AG04449 (cell line): ENCODE measurements at places on chromosomes 13 and 19.

DNA sequence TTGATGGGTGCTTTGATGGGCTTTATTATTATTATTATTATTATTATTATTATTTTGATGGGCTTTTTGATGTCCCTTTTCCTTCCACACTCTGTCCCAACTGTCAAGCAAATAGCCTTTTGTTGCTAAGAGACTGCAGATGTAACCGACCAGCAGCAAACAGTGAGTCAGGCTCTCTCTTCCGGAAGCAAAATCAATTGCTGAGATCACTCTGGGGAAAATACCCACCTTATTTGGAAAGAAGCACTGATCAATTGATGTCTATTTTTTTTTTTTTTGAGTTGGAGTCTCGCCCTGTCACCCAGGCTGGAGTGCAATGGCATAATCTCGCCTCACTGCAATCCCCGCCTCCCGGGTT is 2.9 kb downstream of the LDLR start:
- no peak for DNase-seq

DNA sequence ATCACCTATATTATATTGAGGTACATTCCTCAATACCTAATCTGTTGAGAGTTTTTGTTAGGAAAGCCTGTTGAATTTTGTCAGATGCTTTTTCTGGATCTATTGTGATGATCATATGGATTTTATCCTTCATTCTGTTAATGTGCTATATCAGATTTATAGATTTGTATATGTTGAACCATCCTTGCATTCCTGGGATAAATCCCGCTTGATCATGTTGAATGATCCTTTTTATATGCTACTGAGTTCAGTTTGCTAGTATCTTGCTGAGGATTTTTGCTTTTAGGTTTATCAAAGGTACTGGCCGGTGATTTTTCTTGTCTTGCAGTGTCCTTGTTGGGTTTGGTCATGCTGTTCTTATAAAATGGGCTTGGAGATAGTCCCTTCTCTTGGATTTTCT is 12.0 kb upstream of the ZNF331 start:
- DNase-seq, result no peak

DNA sequence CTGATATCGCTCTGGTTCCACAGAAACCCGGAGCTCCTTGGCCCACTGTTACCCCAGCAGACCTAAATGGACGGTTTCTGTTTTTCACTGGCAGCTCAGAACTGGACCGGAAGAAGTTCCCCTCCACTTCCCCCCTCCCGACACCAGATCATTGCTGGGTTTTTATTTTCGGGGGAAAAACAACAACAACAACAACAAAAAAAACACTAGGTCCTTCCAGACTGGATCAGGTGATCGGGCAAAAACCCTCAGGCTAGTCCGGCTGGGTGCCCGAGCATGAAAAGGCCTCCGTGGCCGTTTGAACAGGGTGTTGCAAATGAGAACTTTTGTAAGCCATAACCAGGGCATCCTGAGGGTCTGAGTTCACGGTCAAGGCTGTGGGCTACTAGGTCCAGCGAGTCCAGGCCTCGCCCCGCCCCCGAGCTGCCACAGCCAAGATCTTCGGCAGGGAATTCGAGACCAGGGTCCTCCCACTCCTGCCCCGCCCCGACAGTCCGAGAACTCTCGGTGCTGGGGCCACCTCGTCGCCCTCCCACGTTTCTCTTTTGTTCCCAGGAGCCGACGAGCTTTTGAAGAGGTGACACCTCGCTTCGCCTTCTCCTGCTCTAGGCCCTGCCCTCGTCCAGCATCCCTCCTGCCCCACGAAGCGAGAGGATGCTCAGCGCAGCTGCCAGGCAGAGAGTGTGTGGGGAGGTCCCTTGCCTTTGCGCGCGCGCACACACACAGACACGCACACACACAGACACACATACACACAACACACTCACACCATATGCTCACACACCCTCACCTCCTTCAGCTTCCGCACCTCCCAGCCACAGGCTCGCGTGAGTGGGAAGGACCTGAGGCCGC is 8.8 kb downstream of the ZIC2 start:
- no peak for DNase-seq

DNA sequence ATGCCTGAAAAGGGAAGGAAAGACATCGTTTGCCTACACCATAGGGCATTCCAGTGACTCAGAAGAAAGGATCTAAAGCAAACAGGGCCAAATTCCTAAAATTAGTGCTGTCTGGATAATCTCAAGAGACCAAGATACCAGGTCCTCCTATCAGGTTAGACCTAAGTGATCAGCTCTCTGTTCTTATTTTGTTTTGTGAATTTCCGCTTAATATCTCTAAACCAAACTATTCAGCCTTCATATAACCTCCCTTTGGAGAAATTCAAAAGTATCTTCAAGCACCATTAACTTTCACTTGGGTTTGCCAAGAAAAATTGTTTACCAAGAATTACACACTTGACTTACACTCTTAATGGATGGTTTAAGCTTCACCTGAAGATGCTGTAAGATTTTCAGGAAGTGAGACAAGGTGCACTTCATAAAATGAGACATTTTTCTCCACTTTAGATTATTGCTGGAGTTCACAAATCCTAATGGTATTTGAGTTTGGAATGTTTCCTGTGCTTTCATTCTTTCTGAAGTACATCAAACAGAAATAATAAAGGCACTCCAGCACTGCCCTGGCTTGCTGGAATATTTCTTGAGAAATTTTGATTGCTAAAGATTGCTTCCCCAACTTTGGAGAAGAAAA is 376.1 kb downstream of the LMO7 start:
- no peak for DNase-seq

DNA sequence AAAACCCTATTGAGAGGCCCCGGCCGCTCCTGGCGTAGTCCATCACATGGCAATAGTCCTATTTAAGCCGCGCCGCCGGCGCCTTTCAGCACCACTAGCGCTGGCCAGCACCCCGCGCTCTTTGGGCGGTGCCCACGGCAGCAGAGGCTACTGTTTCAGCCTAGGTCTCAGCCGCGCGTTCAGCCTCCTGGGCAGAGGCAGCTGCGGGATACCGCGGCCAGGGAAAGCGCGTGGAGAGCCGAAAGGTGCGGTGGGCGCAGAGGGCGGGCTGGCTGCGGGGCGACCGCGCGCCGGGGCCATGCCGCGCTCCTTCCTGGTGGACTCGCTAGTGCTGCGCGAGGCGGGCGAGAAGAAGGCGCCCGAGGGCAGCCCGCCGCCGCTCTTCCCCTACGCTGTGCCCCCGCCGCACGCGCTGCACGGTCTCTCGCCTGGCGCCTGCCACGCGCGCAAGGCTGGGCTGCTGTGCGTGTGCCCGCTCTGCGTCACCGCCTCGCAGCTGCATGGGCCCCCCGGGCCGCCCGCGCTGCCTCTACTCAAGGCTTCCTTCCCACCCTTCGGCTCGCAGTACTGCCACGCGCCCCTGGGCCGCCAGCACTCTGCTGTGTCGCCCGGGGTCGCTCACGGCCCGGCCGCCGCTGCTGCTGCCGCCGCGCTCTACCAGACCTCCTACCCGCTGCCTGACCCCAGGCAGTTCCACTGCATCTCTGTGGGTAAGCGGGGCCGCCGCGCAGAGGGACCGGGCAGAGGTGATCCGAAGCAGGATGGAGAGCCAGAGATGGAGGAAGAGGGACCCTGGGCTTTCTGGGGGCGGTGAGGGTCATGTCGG is at the start of gene GSX1:
GSX1 (plus strand) TSS at position 91 of the 826 bp plus-strand sequence; CDS start at position 299, 208 bp downstream.
- no peak for DNase-seq

DNA sequence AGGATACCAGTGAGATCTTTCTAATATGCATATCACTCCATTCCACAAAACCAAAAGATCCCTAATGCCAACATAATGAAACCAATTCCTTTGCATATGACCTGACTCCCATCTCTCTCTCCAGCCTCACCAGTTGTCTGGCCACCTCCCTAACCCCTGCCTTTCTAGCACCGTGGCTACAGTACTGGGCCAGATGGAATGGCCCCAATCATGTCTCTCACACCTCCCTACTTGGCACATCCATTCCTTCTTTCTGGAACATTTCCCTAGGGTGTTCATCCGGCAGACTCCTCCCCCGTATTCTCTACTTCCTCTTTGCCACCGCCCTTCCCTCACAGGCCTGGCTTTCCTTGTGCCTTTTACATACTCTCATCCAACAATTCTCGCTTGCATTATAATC is 62.0 kb downstream of the GPALPP1 start:
- no peak for DNase-seq

DNA sequence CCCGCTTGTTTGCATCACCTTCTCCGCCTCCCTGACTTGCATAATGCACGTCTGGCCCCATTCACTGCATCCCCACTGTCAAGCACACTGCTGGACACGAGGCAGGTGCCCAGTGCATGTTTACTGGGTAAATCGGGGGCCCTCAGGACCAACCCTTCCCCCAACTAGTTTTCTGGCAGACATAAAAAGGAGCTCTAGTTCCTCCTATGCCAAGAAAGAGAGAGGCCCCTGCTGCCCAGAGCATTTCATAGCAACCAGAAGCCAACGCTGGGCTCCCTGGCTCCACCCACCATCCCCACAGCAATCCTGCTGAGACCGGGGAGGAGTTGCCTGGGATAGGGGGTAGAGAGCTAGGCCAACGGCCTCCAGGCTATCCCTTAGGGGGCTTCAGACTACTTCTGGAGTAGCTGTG is 23.2 kb downstream of the ANKRD27 start:
- DNase-seq, result no peak

DNA sequence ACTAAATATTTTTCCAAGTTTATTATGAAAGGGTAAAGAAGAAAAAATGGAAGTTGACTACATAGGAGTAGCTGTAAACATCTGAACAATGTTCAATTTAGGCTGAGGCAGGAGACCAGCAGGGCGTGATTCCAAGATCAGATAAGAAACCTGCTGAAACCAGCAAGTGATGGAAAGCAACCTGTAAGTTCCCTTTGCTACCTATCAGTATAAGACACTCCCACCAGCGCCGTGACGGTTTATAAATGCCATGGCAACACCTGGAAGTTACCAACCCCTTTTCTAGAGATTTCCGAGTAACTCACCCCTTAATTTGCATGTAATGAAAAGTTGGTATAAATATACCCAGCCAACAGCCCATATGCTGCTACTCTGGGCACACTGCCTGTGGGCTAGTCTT is 1.1 kb upstream of the ZNF45 start:
- no peak for DNase-seq

DNA sequence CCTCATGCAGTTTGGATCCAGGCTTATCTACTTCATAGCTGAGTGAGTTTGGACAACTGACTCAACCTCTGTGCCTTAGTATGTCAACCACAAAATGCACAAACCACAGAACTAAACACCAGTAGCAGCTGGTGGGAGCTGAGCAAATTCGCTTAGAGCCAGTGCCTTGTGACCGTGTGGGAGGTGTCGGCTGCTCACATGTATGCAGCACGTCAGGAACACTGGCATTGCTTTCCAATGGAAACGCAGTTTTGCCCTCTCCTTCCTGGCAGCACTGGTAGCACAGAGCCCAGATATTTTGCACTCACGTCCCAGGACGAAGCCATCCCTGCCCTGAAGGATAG is 8.3 kb upstream of the NTN5 start:
- no peak for DNase-seq

- no peak for DNase-seq
Observed at GRCh38 chr19:48117515-48118130, 7.0 kb upstream of the PLA2G4C start.

- DNase-seq, result peak; percentile 37
Observed at GRCh38 chr13:37225414-37226070, 120.1 kb upstream of the CSNK1A1L start.

GRCh38 chr13:48583859-48584311 is 51.0 kb upstream of the RCBTB2 start:
- DNase-seq, result no peak

DNA sequence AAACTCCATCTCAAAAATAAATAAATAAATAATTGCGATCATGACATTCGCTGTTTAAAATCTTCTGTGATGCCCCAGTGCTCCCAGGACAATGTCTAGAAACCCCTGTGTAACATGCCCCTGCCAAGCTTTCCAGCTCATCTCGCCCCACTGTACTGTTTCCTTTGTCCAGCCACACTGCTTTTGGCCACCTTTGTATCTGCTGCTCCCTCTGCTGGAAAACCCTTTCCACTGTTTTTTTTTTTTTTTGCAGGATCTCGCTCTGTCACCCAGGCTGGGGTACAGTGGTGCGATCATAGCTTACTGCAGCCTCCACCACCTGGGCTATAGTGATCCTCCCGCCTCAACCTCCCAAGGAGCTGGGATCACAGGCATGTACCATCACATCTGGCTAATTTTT is 7.5 kb downstream of the PLAUR start:
- no peak for DNase-seq

DNA sequence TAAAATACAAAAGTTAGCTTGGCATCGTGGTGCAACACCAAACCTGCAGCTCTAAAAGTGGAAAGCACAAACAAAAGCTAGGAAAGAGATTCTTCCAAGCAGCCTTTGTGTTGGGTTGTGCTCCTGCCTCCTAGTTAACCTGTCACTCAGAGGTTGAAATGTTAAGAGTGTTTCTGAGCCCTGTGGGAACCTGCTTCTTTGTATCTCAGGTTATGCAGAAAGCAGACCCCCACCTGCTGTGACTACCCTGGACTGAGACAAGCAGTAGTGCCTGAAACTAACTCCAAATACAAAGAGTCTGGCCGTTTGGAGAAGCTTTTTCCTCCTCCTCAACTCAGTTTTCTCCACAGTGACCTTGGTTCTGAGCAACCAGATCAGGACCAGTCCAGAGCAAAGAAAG is 158.4 kb upstream of the CSNK1A1L start:
- no peak for DNase-seq

- no peak for DNase-seq
Observed at GRCh38 chr13:89982407-89983095, 1364.9 kb upstream of the MIR17HG start.
